GM04504 (cell line): ENCODE measurements at places on chromosomes 2 and 18.

- no peak for DNase-seq
Measured at GRCh38 chr2:184927040-184927439, 328.7 kb downstream of the ZNF804A start.

DNA sequence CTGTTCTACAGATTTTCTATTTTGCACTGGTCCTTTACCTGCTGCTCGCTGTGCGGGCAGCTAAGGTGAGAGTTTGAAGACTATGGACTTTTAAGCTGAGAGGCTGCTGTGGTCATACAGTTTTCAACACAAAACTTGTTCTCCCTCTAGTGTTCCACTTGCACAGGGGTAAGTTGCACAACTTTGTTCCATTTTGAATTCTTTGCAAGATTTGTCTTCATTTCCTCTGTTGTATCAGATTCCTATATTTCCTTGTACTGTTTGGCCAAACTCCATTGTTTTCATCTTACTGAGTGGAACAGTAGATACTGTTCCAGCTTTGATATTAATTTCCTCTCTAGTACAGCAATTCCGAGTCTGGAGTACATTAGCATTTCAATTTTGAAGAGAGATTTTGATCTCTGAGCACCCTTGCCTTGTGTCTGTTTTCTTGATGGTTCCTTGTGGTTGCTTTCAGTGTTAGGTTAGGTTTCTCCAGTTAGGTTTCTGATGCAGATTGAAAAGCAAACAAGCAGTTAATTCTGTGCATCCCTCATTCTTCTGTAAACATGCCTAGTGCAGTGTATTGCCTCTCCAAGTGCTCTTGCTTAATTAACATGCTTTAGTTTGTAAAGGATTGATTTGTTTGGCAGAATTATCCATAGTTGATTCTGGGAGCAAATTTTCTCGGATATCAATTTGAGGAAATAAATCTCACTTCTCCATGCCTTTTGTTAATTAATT is 188.8 kb downstream of the PTPRM start:
- no peak for DNase-seq

DNA sequence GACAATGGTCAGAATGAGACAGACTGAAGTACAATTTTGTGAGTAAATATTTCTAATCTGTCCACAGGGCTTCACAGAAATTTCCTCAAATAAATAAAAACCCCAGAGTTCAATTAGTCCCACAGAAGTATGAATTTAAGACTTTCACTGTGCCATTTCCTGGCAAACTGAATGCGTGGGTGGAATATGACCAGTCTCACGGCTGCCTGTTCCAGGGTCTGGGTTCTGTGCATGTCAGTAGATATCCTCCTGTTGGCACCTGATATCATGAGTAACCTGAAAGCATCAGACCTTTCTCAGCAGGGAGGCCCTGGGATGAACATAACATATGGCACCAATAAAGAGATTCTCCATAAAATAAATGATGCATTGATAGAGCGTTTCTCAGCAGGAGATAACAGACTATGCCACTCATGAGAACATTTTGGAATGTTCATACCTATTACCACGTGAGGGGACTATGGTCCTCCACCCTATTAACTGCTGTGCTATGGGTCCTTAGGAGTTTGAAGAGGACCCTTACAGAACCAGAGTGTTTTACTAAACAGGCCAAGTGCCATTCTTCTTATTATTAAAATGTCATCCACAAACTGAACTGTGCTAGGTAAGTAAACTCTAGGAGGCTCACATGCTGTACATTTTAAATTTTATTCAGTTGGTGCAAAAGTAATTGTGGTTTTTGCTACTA is 10.6 kb upstream of the MALL start:
- DNase-seq: no peak

- no peak for DNase-seq
Measured at GRCh38 chr2:174176898-174177297, 71.4 kb downstream of the OLA1 start.

GRCh38 chr2:52391621-52392020 is 1359.7 kb upstream of the NRXN1 start:
- no peak for DNase-seq

DNA sequence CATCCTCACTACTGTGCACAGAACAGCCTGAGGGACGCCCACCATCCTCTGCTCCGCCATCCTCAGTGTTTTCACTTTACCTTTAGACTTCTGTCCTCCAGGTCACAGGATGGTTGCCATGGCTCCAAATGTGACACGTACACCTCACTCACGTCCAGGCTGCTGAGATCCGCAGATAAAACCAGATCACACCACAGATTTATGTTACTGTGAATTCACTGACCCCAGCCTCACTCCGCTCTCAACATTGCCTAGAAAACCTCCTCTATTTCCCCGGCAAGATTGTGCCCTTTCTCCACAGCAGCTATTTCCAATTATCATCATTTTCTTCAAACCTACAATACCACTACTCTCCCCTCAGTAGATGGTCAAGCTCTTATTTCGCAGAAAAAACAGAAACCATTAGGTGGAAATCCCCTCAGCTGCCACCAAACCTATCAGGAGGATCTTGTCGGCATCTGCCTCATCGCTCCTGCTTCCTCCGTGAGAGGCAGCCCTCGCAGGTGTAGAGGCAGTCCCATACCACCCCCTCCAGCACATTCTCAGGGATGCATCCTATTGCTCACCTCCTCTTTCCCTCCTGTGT is 49.8 kb upstream of the SLC1A4 start:
- DNase-seq: no peak

DNA sequence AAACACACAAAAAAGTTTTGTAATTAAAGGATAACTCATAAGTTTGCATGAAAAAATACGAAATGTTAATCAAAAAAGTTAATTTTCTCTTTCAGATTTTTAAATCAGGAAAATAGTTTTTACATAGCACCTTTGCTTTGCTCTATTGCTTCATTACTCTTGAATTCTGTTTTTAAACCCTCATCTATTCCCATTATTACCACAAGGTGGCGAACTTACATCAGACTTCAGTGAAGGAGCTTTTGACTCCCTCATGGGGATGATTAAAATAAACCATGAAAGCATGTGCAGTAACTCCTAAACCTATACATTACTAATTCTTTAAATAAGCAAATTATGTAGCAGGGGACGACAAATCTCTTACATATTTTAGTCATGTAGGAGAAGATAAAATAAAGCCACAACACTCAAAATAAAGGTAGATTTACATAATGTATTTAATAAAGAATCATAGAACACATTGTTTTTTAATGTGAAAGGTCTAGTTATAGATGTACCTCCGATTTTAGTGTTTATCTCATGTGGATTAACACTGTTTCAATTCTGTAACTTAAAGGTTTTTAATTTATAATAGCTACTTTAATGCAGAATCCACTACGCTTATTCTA is 105.2 kb downstream of the NETO1 start:
- peak; percentile 18 for DNase-seq

- DNase-seq: no peak
Measured at GRCh38 chr2:238003234-238004031, 36.6 kb downstream of the UBE2F start.

- DNase-seq: no peak
Measured at GRCh38 chr2:123870206-123870880, 154.7 kb upstream of the CNTNAP5 start.

- DNase-seq: no peak
Measured at GRCh38 chr2:95015261-95015912, 10.1 kb upstream of the MAL start.

DNA sequence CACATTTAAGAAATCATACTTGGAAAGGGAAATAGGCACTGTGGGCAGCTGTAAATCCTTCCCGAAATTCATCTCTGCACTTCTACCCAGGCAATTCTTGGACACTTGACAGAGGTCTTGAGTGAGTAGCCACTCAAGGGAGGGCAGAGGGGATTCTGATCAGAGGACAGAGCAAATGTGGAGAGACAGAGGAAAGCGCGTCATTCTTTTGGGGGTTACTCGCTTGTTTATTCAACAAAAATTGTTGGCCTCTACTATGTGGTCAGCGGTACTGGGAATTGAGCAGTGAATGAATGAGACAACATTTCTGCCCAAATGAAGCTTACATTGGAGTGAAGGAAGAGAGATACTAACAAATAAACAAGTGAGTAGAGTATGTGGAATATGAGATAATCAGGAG is 41.4 kb upstream of the YES1 start:
- no peak for DNase-seq
